ENCODE measurements at places on chromosomes 11 and 22. TPM values are rescaled to one million over a fixed set of nuclear protein-coding genes. Genes with fewer than 3 reads are reported as not detected.

- H3K27me3 ChIP-seq, result no peaks in the 10 kb centered on the region
- H3K4me1 ChIP-seq, result no peaks in the 10 kb centered on the region
- H3K36me3 ChIP-seq, result no peaks in the 10 kb centered on the region
- H3K27ac ChIP-seq, result no peak overlapping the region
- H3K4me3 ChIP-seq, result no peak overlapping the region
Measured at GRCh38 chr11:41392596-41392995, 66.9 kb downstream of the LRRC4C start.

- no peak overlapping the region for H3K4me3 ChIP-seq
- DNase-seq, result no peak
- no peaks in the 10 kb centered on the region for H3K4me1 ChIP-seq
- no peaks in the 10 kb centered on the region for H3K36me3 ChIP-seq
- H3K27me3 ChIP-seq, result peaks cover 2% of the 10 kb centered on the region
- no peak overlapping the region for H3K27ac ChIP-seq
Measured at GRCh38 chr11:125797641-125798040, 9.7 kb downstream of the PATE3 start.

- no peak for DNase-seq
- no peak overlapping the region for H3K27ac ChIP-seq
- H3K4me3 ChIP-seq, result no peak overlapping the region
- peaks cover 2% of the 10 kb centered on the region for H3K4me1 ChIP-seq
Measured at GRCh38 chr11:26730414-26731083, 8.7 kb upstream of the SLC5A12 start.

DDI1 gene
- total RNA-seq, result not detected

GRCh38 chr11:85029964-85030363 is 597.2 kb downstream of the DLG2 start:
- DNase-seq, result no peak
- H3K4me3 ChIP-seq, result no peak overlapping the region
- peaks cover 3% of the 10 kb centered on the region for H3K27me3 ChIP-seq
- H3K36me3 ChIP-seq, result no peaks in the 10 kb centered on the region

All from osteocyte (in vitro differentiated cells).